ENCODE measurements at places on chromosomes 6 and 20.

GRCh38 chr20:49187330-49187850, 744 bp downstream of the STAU1 start:
- ATAC-seq: peak; percentile 4

GRCh38 chr20:1926237-1926636, 31.0 kb downstream of the SIRPA start:
- ATAC-seq: no peak

DNA sequence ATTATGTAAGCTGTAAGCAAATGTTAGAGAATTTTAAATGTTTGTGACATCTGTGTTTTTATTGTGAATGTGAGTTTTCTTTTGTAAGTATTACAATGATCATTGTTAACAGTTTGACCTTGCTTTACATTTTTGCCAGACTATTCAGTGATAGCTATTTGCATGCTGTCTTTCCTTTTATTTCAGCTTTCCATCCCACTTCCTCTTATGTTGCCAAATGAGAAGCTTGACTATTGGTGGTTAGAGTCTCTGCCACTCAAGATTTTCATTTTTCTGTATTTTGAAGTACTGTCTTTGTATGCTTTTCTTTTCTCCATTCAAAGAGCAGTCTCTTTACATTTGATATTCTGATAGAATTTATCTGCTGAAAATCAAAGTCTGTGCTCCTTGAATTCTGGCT, 104.1 kb downstream of the PRIM2 start:
- no peak for ATAC-seq

- ATAC-seq: peak; percentile 17
Measured at GRCh38 chr6:31474871-31475286, 23.1 kb upstream of the MICB start.

- ATAC-seq: no peak
Measured at GRCh38 chr6:37801605-37801940, 18.0 kb upstream of the ZFAND3 start.

DNA sequence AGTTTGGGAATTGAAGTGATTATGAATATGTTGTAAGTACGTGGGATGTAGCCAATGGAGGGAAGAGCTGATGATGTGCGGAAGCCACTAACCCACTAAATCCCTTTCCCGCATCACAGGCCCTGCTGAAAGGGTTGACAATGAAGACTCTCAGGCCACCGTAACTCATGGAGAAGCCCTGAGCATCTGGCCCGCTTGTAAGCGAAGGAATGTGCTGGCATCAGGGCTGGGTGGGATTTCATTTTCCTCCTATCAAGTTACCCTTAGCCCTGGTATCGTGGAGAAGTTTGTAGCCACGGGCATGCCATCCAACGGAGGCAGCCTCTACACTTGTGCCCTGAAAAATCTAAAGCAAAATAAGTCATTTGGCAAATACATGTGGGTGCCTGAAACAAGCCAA, 355.0 kb downstream of the CDH26 start:
- no peak for ATAC-seq

DNA sequence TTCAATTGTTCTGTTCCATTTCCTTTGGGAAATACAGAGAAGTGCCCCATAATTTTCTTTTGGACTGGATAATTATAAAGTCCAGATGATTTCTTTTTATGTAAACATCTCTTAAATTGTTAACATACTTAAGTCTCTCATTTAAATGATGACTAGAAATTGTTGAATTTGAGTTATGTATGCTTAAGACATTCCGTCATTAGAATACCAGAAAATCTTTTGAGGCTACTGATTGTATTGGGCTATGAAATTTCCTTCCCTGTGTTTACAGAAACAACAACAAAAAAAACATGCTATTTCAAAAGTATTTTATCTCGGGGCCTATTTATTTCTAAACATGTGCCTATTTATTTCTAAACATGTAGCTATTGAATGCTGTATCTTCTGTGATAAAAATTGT, 125.4 kb downstream of the SH3BGRL2 start:
- ATAC-seq: no peak

DNA sequence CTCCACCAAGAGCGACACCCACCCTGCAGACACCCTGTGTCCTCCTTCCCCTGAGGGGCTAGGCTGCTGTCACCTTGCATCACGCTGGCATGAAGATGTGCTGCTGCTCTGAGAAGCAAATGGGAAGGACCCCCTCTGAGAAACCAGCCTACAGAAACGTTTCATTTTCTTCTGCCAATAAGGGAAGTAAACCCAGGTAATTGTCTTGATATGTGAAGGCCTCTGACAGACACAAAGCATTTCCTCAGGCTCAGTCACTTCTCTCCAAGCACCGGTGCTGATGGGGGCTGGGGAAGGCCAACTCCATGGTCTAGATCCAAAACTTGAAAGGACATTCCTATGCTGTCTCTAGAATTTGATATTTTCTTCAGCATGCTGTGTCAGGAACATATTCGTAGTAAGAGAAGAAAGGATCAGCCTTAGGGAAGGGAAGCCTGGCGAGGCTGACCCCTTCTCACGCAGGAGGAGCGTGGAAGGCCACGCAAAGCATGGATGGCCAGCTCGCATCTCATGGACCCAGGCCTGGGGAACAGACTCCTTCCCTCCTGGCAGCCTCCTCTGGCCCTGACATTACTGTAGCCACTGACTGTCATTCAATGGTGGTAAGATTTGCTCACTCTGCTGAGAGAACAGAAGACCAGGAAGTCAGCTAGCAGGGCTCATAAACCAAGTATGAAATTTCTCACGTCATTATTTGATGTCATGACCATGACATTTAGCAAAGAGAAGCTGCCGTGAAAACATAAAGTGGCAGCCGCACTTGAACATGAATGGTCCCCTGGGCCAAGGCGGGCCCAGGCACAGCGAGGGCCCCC, 20.4 kb downstream of the ACSS1 start:
- no peak for ATAC-seq

DNA sequence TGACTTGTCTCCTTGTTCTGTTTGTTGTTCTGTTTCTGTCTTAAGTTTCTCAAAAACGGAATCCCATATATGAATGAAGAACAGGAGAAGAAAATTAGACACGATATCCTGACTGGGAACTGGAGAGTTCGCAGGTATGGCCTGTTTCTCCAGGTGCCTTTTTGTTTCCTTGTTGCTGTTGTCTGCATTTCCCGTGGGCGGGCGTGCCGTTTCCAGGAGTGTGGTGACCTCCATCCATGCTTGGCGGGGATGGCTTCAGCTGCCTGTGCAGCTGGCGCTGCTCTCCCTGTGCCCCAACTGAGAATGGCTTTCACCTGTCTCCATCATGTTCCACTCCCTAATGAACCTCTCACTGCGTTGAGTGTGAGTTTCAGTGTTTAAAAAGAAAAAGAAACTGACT, 4.4 kb downstream of the PNLDC1 start:
- no peak for ATAC-seq

GRCh38 chr20:7765221-7765620, 175.0 kb downstream of the HAO1 start:
- ATAC-seq: no peak

- ATAC-seq: no peak
Measured at GRCh38 chr6:90028995-90029635, 134.8 kb downstream of the GJA10 start.

DNA sequence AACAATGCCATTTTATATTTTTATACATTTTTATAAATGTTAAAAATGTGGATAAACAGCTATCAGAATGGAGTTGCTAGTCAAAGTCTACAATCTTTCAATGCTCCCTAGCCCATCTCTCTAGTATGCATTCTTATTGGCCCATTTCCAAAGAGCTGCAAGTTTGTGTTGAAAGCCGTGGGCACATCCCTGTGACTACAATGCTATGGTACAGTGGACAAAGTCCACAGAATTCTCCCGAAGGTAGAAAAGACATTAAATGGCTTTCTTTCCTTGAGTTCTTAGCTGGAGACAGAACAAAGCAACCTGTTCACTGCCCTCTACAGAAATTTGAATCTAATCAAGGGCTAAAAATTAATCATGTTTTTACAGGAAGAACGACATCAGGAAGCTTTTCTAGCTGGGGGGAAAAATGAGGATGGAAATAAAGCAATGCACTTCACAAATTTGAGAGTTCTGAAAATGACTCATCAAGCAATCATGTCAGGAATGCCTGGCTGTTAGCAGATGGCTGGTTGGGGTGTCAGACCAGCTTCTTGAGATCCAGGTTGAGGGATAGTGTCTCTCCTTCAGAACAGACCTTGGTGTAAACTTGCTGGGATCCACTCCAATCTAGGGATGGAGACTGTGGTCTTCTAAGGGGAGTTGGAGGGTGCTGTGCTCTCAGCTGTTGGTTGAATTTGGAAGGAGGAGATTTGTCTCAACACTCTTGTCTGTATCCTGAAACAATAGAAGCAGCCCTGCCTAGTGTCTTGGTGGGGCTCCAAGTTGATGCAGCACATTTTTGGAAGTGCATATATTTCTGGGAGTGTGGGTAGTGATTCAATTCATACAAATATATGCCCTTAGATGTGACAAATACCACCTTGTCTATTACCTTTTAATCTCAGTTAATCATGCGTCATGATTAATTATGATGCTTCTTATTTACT, 143.4 kb upstream of the PHACTR1 start:
- no peak for ATAC-seq

GRCh38 chr20:44054118-44054517, 132.9 kb downstream of the JPH2 start:
- no peak for ATAC-seq

DNA sequence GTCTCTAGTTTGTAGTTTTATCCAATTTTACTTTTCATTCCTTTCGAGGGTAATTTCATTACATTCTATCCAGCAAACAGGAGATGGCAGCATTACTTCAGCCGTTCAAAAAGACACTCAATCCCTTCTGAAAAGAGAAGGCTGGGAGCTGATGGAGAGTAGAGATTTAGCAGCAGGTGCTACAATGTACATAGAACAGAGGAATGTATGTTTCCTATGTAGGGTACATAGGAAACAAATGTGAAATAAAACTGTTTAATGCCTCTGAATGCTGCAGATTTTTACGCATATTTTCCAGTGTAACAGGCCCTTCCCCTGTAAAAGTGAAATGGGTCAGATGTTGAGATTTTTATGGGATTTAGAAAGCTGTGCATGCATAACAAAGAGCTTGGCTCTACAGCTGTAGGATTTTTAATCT, 16.0 kb downstream of the RPS12 start:
- peak; percentile 82 for ATAC-seq

DNA sequence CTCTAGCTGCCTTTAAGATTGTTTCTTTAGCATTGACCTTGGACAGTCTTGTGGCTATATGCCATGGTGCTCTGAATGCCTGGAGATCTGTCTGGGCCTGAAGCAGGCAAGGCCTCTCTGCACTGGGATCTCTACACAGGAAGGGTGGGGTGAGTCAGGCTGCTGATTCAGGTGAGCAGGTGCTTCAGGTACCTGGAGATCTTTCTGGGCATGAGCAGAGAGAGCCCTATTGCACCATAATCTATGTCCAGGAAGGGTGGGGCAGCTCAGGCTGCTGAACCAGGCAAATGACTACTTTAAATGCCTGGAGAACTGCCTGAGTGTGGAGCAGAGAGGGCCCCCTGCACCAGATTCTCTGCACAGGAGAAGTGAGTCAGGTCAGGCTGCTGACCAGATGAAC, 94.5 kb downstream of the TPBG start:
- ATAC-seq: no peak

DNA sequence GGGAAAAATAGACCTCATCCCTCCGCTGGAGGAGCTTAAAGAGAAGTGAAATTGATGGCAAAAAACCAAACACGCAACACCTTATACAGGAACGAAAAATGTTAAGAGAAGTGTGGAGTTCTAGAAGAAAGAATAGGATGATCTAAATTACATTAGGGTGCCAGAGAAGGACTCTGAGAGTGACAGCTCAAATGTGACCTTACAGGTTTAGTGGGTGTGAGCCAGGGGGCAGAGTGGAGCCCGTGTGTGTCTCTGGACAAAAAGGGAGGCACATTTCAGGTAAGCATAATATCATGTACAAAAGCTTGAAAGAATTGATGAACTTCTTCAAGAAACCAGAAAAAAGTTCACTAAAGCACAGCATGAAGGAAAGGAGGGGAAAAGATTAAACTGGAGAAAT, 20.8 kb downstream of the HLA-DRA start:
- ATAC-seq: no peak

GRCh38 chr20:2798095-2798805, 2.2 kb downstream of the CPXM1 start:
- ATAC-seq: no peak

- no peak for ATAC-seq
Measured at GRCh38 chr6:134814076-134814695, 135.7 kb downstream of the ALDH8A1 start.

DNA sequence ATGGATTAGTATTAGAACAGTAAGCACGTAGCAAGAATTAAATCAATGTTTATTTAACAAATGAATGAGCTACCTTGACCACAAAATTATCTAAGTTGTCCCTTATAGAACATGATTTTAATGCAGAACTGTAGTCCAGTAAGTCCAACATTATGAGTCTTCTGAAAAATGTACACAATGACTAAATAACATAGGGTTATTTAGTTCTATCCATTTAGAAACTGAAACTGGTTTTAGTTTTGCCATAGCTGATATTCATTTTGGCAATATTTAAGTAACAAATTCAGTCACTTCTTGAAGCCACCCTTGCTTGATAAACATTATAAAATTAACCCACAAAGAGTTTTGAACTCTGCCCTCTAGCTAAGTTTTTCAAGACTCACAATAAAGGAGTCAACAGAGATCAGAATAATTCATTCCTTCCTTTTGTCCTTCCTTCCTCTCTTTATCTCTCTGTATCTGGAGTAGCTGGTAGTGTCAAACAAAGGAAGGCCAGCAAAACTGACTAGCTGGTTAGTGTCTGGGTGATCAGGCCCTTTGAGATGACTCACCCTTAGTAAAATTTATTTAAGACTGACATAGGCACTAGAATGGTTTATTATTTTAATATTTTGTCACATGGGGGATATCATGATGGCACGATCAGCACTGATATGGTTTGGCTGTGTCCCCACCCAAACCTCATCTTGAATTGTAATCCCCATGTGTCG, 115.1 kb downstream of the BTBD9 start:
- no peak for ATAC-seq

- ATAC-seq: no peak
Measured at GRCh38 chr20:17417225-17417624, 114.0 kb downstream of the BFSP1 start.

DNA sequence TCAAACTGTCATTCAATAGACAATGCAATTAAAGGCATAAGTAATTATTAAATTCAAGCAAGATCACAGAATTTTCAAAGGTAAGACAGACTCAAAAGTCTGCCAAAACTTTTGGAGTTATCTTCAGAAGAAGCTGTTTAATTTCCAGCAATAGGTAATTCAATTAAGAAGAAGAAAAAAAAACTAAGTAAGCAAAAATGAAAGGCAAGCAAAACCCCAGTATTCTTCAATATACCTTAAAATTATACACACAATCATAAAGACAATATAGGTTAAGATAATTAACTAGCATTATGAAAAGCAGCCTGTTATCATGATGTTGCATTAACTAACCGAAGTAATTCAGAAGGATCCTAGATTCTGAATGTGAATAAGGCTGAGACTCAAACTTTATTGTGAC, 3.5 kb downstream of the LATS1 start:
- no peak for ATAC-seq

- ATAC-seq: peak; percentile 10
Measured at GRCh38 chr6:31086788-31087440, 25.5 kb downstream of the C6orf15 start.

DNA sequence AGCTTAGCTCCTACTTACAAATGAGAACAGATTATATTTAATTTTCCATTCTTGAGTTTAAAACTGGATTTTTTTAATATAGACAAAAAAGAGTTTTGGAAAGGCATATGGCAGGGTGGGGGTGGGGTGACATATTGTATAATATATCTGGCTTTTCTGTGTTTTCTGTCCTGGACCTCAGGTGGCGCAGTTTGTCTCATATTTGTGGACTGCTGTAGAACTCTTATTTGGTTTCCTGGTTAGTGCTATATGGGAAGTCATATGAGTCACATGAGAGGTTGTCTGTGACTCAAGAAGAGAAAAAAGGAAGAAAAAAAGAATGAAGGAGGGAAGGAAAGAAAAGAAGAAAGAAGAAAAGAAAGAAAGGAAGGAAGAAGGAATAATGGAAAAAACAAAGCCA, 131.8 kb downstream of the CLVS2 start:
- no peak for ATAC-seq
